ENCODE measurements at places on chromosomes 4 and X. TPM values are rescaled to one million over a fixed set of nuclear protein-coding genes. Genes with fewer than 3 reads are reported as not detected.

Gene AR
- total RNA-seq: 0.41 TPM

DNA sequence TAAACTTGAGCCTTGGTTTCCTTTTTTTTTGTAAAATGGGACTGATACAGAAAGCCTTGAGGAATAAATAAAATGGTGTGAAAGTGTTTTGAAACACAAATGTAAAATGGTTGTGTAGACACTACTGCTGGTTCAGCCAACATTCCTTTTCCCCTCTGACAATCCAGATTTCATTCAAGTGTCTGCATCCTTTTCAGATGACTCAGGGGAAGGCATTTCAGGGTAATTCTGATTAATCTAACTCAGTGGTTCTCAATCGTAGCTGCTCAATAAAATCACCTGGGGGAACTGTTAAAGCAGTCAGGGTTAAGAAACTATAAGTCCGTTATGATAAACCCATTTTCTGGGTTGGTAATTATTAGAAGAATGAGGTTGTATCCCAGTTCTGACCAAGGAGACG lies 4.6 kb downstream of the ARHGAP10 start:
- no peak for DNase-seq

Gene MAGED4
- 120 TPM for total RNA-seq

GRCh38 chr4:5399790-5400421 lies 308.5 kb downstream of the EVC2 start:
- DNase-seq: no peak

Gene LRCH2
- 57.1 TPM for total RNA-seq

DNA sequence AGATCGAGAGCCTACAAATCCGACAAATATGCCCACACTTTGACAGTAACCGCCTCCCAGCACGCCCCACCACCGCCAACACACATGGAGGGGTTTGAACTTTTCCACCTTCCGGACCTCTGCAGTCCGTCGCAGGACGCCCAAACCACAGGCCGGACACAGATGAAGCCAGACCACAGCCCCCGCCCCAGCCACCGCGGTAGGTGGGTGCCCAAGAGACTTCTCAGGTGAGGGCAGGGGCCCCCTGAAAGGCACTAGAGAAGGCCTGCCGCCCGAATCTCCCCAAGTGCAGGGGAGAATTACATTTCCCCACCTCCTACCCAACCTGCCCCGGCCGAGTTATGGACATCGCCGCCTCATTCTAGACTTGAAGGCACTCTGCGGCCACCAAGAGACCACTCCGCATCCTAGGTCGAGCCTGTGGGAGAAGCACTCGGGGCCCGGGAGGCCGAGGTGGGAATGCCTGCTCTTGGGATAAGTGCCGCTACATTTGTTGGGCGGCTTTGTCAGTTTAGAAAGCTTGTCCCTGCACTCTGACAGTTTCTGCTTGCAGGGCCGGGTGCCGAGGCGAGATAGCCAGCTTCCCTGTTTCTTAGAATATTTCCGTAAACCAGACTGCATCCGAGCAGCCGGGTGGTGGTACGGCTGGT lies 21.5 kb downstream of the HAND2 start:
- DNase-seq: no peak

DNA sequence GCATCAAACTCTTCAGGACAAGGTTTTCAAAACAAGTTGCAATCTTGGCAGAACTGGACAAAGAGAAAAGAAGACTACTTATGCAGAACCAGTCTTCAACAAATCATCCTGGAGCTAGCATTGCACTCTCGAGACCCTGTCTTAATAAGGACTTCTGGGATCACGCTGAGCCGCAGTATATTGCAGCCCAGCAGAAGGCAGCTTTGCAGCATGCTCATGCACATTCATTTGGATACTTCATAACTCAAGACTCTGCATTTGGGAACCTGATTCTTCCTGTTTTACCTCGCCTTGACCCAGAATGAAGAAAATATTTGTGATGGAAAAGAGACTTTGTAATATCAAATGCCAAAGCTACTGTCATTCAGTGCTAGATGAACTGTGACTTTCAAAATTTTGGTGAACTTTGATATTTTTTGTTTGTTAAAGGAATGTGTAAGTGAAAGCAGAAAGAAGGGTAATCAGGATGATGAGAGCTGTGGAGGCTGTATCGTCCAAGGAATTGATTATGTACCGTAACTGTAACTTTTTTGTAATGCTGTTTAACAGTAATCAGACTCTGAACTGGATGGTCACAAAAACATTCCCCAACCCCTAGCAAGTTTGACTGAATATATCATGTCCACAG lies 27.2 kb downstream of the HSPA4L start:
- no peak for DNase-seq

Gene HPSE
- 0.82 TPM for total RNA-seq

DNA sequence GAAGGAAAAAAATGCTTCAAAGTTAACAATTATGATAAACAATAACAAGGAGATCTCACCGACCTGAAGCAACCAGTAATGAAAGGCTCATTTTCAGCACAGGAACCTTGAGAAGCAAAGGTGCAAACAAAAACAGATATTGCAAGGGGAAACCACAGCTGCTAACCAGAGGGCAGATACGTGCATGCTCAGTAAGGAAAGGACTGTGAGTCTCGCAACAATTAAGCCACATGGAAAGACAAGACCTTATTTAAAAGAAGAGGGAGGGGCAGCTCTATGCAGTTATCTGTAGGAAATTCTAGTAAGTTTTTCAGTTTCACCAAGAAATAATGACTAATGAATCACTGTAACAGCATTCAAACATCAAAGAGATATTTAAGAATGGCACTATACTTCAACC lies 19.3 kb downstream of the LRCH2 start:
- no peak for DNase-seq

- DNase-seq: no peak
These were observed 155.8 kb downstream of the HHIP start for GRCh38 chr4:144801731-144802130.

Gene TSPAN7
- 60.7 TPM for total RNA-seq

DNA sequence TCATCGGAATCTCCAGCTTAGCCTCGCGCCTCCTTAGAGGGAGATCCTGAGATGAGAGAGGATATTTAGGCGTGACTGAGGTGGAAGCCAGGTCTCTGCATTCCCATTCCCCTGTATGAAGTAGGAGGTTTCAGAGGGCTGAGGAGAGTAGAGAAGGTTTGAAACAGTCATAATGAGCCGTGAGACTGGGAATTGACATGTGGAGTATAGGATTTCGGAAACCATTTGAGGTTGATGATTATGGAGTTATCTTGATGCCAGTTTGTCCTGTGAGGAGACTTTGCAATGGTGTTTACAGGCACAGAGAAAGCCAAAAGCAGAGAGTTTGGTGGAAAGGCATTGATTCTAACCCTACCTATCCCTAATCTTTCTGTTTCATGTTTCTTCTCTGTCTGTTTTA lies 2.0 kb downstream of the CHST7 start:
- no peak for DNase-seq

- no peak for DNase-seq
These were observed 200.0 kb downstream of the IL1RAPL1 start for GRCh38 chrX:28787206-28787605.

DNA sequence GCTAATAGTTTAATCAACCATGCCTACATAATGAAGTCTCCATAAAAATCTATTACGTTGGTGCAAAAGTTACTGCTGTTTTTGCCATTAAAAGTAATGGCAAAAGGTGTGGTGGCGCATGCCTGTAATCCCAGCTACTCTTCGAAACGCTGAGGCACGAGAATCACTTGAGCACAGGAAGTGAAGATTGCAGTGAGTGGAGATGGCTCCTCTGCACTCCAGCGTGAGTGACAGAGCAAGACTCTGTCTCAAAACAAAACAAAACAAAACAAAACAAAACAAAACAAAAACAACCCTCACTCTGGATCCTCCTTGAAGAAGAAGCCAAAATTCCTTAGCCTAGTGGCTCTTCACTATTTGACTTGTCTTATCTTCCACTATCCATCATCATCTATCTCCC lies 78.0 kb downstream of the MSN start:
- DNase-seq: no peak
